Mesenchymal stem cell (in vitro differentiated cells and primary cell): ENCODE measurements at places on chromosomes 4 and X.
A peak's percentile ranks its signal among the peaks of the same experiment; 100 is the strongest.

DNA sequence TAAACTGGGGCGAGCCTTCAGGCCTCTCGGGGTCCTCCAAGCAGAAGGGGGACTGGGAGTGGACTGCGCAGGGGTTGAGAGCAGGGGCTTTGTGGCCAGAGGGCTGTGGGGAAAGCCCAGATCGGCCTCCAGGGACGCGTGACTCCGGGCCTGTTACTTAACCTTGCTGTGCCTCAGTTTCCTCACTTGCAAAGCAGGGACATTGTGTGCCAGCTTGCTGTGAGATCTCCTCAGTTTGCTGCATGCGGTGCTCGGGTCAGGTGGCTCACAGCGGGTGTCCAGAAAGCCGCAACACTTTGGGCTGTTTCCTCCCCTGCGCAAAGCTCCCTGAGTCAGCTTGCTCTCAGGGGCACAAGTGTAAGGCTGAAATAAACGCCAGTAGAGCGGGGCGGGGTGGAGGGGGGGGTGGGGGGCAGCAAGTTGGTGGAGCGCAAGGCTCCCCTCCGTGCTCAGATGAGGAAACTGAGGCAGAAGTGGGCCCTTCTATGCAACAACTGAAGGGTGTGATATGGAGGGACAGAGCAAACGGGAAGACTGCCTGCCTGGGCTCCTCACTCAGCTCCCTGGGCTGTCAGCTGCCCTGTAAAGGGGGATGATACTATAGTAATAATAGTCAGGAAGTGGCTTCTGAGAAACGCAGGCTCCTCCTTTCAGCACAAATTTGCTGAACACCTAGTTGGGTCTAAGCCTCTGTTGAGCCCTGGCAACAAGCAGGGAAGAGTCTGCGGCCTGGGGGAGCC, 101.0 kb downstream of the HMX1 start:
- no peak for DNase-seq

GRCh38 chrX:42680666-42681065, 97.3 kb downstream of the PPP1R2C start:
- DNase-seq: peak; percentile 16

DNA sequence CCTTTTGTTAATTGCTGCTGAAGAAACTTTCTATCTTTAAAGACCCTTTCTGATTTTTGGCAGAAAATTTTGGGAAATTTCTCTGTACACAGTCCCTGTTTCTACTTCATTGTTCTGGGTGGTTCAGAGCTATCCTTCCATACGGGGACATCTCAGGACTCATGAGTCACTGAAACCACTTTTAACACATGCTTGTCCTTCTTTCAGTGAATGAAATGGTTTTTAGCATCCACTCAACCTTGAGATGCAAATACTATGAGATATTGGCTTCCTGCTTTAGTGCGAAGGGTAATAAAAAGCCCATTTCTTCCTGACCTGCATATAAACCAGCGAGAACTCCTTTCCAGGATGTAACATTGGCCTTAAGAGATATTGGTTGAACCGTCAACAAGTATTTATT, 158.0 kb downstream of the REPS2 start:
- DNase-seq: no peak

DNA sequence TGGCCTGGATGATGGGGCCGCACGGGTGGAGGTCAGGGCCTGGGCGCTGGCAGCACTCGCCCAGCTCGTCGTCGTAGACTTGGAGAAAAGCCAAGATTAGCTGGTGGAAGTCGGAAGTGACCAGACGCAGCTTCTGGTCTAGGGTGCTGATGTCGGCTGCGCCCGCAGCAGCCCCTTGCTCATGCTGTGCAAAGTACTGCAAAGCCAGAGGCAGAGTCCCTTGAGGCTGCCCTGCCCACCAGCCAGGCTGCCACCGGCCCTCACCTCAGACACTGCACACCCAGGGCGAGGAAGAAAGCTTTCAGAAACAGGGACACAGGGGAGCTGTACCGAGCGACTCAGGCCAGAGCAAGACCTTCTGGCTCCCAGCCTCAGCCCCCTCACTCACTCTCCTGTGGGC, 9.7 kb upstream of the TREX2 start:
- DNase-seq: no peak

- DNase-seq: peak; percentile 43
These were observed 176.8 kb downstream of the SCFD2 start for GRCh38 chr4:53189011-53189410.

- no peak for DNase-seq
These were observed 57.8 kb downstream of the RAP1GDS1 start for GRCh38 chr4:98319021-98319420.
